ENCODE measurements at places on chromosomes 3 and 15. TPM values are rescaled to one million over a fixed set of nuclear protein-coding genes. Genes with fewer than 3 reads are reported as not detected.

The GAP43 gene
- not detected for total RNA-seq

The HACD3 gene
- 83.2 TPM for total RNA-seq

The SERPINI2 gene
- total RNA-seq, result not detected

The PPARG gene
- 88.1 TPM for total RNA-seq

The MYZAP gene
- 1.1 TPM for total RNA-seq

The SLC22A13 gene
- total RNA-seq, result 0.33 TPM

The MFAP1 gene
- total RNA-seq, result 29.7 TPM

The WDR49 gene
- 0.23 TPM for total RNA-seq

The SPATA12 gene
- total RNA-seq, result 0.10 TPM

GRCh38 chr3:143010024-143010423 is 8.7 kb downstream of the U2SURP start:
- no peaks in the 10 kb centered on the region for H3K27me3 ChIP-seq
- H3K27ac ChIP-seq, result no peak overlapping the region
- peaks cover 16% of the 10 kb centered on the region for H3K4me1 ChIP-seq

- H3K27me3 ChIP-seq, result no peaks in the 10 kb centered on the region
- peaks cover 97% of the 10 kb centered on the region for H3K4me1 ChIP-seq
- H3K27ac ChIP-seq, result peak overlapping the region; percentile 96
- no peaks in the 10 kb centered on the region for H3K36me3 ChIP-seq
Observed at GRCh38 chr3:50163572-50164455, 8.7 kb downstream of the SEMA3F start.

DNA sequence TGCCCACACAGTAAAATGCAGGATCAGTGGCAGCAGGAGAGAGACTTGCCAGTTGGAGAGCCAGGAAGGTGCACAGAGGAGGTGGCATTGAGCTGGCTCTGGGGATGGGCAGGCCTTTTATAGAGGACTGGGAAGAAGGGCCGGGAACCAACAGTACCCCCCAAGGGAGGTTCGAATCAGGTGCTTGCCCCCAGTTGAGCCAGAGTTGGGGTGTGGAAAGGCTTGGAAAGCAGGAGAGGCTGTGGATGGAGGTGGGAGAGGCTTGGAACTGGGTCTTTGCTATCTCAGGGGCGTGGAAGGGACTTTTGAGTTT is 107.6 kb downstream of the KLF13 start:
- no peak overlapping the region for H3K27ac ChIP-seq
- DNase-seq, result no peak
- no peaks in the 10 kb centered on the region for H3K27me3 ChIP-seq
- no peaks in the 10 kb centered on the region for H3K36me3 ChIP-seq
- H3K4me1 ChIP-seq, result 0 out of 2 replicates have a peak, but pooled peaks cover 3% of the 10 kb centered on the region
- H3K4me3 ChIP-seq, result no peak overlapping the region

DNA sequence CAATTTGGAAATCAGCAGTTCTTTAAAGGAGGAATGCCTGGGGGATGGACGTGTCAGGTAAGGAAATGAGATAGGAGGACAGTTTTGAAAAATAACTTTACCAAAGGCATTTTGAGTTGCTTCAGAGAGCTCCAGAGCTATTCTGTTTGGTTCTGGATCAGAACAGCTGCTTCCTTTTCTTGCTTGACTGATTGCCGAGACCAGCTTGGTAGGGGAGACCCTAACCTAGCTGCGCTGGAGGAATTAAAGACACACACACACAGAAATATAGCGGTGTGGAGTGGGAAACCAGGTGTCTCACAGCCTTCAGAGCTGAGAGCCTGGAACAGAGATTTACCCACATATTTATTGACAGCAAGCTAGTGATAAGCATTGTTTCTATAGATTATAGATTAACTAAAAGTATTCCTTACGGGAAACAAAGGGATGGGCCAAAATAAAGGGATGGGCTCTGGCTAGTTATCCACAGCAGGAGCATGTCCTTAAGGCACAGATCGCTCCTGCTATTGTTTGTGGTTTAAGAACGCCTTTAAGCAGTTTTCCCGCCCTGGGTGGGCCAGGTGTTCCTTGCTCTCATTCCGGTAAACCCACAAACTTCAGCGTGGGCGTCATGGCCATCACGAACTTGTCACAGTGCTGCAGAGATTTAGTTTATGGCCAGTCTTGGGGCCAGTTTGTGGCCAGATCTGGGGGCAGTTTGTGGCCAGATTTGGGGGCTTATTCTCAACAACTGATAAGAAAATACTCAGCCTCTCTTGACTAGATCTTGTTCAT is 556.0 kb downstream of the ROBO1 start:
- H3K27ac ChIP-seq, result no peak overlapping the region
- no peak overlapping the region for H3K4me3 ChIP-seq
- no peaks in the 10 kb centered on the region for H3K4me1 ChIP-seq
- DNase-seq, result no peak
- H3K27me3 ChIP-seq, result no peaks in the 10 kb centered on the region
- H3K36me3 ChIP-seq, result no peaks in the 10 kb centered on the region

- no peak within 1 kb of the TSS for H3K27ac ChIP-seq
- peaks cover 14% of the 10 kb centered on the region for H3K27me3 ChIP-seq
- peak within 1 kb of the TSS; percentile 23 for H3K4me3 ChIP-seq
- DNase-seq, result no peak
- H3K36me3 ChIP-seq, result no peaks in the 10 kb centered on the region
Observed at GRCh38 chr3:122021811-122022401, at the start of gene ILDR1. Gene ILDR1, minus strand, starts transcription at chr3:122022247. Its CDS starts 170 bp downstream, at chr3:122022077.

DNA sequence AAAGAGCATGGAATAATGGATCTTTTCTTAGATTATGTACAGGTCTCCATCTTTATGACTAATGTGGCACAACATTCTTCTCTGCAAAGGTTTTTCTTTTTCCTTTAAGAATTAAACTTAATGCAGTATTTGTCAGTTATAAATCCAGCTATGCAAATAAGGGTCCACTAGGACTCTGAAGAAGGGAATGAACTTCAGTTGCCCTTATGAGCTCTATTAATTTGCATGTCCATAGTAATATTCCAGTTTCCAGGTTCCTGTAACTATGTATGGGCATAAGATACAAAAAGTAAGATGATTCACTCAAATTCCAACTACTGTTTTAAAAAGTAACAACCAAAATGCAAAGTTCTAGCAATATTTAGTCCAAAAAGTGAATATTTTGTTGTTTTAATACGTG is 337.4 kb downstream of the NLGN1 start:
- H3K27me3 ChIP-seq, result no peaks in the 10 kb centered on the region
- no peak for DNase-seq
- no peak overlapping the region for H3K4me3 ChIP-seq
- H3K4me1 ChIP-seq, result no peaks in the 10 kb centered on the region
- H3K27ac ChIP-seq, result no peak overlapping the region

DNA sequence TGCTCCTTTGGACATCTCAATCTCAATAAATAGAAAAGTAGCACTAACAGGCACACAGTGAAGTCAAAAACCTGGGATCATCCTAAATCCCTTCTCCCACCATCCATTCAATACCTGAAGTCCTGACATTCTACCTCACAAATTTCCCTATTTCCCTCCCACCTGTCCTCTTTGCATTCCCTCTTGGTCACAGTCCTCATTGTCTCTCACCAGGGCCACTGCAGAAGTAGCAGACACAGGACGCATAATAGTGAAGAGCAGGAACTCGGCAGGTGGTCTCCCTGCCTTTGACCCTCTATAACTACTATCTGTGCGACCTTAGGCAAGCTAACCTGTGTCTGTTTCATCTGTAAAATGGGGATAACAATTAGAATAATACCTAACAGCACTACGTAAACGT is 2.3 kb downstream of the THOC7 start:
- no peaks in the 10 kb centered on the region for H3K27me3 ChIP-seq
- H3K27ac ChIP-seq, result no peak overlapping the region
- no peak for DNase-seq
- H3K36me3 ChIP-seq, result no peaks in the 10 kb centered on the region

DNA sequence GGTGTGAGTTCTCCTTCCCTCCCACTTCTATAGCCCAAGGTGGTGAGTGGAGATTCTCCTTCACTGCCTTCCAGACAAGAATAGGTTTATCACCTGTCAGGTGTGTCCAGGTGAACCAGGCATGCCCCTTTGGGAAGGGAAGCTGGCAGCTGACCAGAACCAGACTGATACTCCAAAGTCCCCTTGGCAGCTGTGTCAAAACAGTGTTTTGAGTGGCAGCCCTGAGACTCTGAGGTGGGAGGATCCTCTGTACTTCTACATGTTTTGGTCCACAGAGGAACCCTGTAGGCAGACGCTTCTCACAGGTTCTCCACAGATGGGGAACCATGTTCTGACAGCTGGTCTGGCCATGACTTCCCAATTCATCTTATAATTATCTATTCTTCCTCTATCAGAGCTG is 30.1 kb downstream of the ISL2 start:
- no peaks in the 10 kb centered on the region for H3K36me3 ChIP-seq
- H3K27ac ChIP-seq, result no peak overlapping the region
- DNase-seq, result no peak
- H3K4me1 ChIP-seq, result no peaks in the 10 kb centered on the region
- no peaks in the 10 kb centered on the region for H3K27me3 ChIP-seq
- H3K4me3 ChIP-seq, result no peak overlapping the region

GRCh38 chr3:115627180-115628074 is 4.1 kb downstream of the GAP43 start:
- DNase-seq, result no peak
- peaks cover 14% of the 10 kb centered on the region for H3K27me3 ChIP-seq
- H3K27ac ChIP-seq, result no peak overlapping the region

DNA sequence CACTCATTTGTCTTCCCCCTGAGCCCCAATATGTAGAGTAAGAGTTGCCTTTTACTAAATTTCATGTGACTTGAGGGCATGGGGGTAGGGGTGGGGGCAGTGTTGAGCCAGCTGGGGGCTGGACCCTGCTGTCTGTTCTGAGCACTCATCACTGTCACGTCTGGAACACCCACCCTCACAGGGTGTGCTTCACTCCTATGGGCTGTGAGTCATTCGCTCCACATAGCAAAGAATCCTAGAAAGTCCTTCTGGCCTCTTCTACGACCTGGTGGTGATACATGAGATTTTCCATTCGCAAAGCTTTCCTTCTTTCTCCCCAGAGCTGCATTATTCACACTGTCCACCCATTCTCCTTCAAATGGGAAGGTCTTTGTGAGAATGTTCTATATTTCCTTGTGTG is 43.6 kb upstream of the MGLL start:
- no peaks in the 10 kb centered on the region for H3K36me3 ChIP-seq
- H3K27me3 ChIP-seq, result peaks cover 28% of the 10 kb centered on the region
- no peak overlapping the region for H3K4me3 ChIP-seq
- DNase-seq, result no peak
- H3K27ac ChIP-seq, result no peak overlapping the region
- H3K4me1 ChIP-seq, result no peaks in the 10 kb centered on the region

- H3K4me3 ChIP-seq, result no peak overlapping the region
- H3K27ac ChIP-seq, result no peak overlapping the region
- H3K27me3 ChIP-seq, result no peaks in the 10 kb centered on the region
Observed at GRCh38 chr15:78374436-78375393, 34.6 kb downstream of the CRABP1 start.

- no peak overlapping the region for H3K27ac ChIP-seq
- H3K4me1 ChIP-seq, result no peaks in the 10 kb centered on the region
- H3K27me3 ChIP-seq, result no peaks in the 10 kb centered on the region
- no peak for DNase-seq
- no peaks in the 10 kb centered on the region for H3K36me3 ChIP-seq
- H3K4me3 ChIP-seq, result no peak overlapping the region
Observed at GRCh38 chr15:25730918-25731317, 132.2 kb downstream of the ATP10A start.

GRCh38 chr15:101148881-101149664 is 102.8 kb downstream of the CHSY1 start:
- DNase-seq, result no peak
- H3K36me3 ChIP-seq, result no peaks in the 10 kb centered on the region
- H3K27me3 ChIP-seq, result no peaks in the 10 kb centered on the region
- peaks cover 16% of the 10 kb centered on the region for H3K4me1 ChIP-seq
- no peak overlapping the region for H3K4me3 ChIP-seq
- peak overlapping the region; percentile 68 for H3K27ac ChIP-seq

DNA sequence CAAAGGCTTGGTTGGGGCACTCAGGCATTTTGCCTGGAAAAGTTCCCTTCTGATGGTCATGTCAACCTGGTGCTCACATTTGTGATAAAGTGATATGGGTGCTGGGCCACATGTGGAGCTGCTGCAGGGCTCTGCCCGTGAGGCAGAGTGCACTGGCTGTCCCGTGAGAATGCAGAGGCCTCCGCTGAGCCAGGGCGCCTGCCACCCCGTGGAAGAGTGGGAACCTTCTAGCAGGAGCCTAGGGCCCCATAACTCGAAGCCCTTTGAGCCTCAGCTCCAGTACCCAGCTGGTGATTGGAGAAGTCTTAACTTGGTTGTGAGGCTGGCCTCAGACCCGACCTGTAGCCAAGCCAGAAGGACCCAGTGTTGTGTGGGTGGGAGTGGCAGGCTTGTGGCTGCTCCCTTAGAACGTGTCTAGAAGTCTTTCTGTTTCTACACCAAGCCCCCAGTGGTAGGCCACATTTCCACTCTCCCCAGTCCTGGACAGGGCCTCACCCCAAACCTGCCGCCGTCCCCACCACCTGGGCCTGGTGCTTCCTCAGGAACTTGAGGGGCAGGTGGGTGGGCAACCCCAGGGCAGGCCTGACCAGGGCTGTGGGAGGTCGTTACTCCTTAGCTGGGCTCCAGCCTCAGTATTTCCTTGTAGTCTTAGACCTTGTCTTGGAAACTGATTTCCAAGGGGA is 19.7 kb downstream of the SEC61A1 start:
- no peak overlapping the region for H3K4me3 ChIP-seq
- peaks cover 6% of the 10 kb centered on the region for H3K4me1 ChIP-seq
- no peaks in the 10 kb centered on the region for H3K27me3 ChIP-seq
- no peak overlapping the region for H3K27ac ChIP-seq

DNA sequence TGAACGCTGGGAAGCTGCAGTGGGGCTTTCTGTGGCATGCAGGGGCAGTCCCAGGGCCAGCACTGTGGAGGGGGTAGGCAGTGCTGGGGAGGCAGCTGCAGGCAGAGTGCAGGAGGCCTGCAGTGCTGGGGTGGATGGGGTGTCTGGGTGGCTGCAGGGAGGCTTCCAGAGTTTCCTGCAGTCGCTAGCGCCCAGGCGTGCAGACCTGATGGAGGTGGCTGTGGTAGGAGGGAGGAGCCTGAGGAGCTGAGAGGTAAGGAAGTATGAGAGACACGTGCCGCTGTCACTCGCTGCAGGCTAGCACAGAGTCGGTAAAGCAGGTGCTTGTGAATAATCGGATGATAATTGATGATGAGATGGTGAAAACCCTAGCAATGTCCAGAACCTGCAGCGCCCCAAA is 16.3 kb downstream of the SYNM start:
- no peaks in the 10 kb centered on the region for H3K27me3 ChIP-seq
- peaks cover 38% of the 10 kb centered on the region for H3K4me1 ChIP-seq
- no peak overlapping the region for H3K27ac ChIP-seq
- H3K4me3 ChIP-seq, result no peak overlapping the region
- DNase-seq, result no peak

DNA sequence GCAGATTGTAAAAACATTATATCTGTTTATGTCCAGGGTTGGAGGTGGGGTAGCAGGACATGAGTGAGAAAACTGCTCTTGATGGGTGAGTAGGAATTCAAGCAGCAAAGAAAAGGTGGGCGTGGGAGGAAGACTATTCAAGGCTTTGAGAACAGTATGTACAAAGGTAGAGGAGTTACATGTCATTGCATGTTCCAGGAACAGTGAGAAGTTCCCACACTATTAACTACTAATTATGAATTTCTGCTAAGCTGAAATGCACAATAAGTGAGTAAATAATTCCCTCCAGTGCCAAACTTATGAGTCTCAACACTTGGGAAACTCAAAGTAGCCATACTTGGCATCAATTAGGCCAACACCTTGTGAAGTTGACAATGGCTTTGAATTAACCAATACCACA is 80.1 kb downstream of the SRGAP3 start:
- H3K36me3 ChIP-seq, result no peaks in the 10 kb centered on the region
- no peaks in the 10 kb centered on the region for H3K27me3 ChIP-seq
- no peak overlapping the region for H3K4me3 ChIP-seq
- H3K27ac ChIP-seq, result no peak overlapping the region
- no peak for DNase-seq

GRCh38 chr15:56971571-56971970 is 53.1 kb downstream of the TCF12 start:
- no peaks in the 10 kb centered on the region for H3K36me3 ChIP-seq
- no peak overlapping the region for H3K4me3 ChIP-seq
- no peaks in the 10 kb centered on the region for H3K27me3 ChIP-seq
- peaks cover 28% of the 10 kb centered on the region for H3K4me1 ChIP-seq
- H3K27ac ChIP-seq, result no peak overlapping the region
